ENCODE measurements at places on chromosomes 12 and 14. TPM values are rescaled to one million over a fixed set of nuclear protein-coding genes. Genes with fewer than 3 reads are reported as not detected.

Gene LRRIQ1
- under 0.01 TPM for total RNA-seq

Gene SLC22A17
- 0.90 TPM for total RNA-seq

Gene POTEM
- total RNA-seq: not detected

Gene GLIPR1L1
- not detected for total RNA-seq

Gene SLC41A2
- 1.5 TPM for total RNA-seq

Gene RTN1
- total RNA-seq: not detected

Gene TMEM121
- 0.51 TPM for total RNA-seq

Gene THAP2
- total RNA-seq: 2.6 TPM

Gene PTPN21
- total RNA-seq: 7.6 TPM

Gene ZDHHC22
- total RNA-seq: not detected

Gene ARMH4
- under 0.01 TPM for total RNA-seq

Gene GNG2
- total RNA-seq: not detected

Gene RCOR1
- 38.3 TPM for total RNA-seq

Gene CACNA1C
- total RNA-seq: not detected

Gene OR4N5
- not detected for total RNA-seq

Gene MANSC4
- total RNA-seq: not detected

Gene ANG
- total RNA-seq: 2.9 TPM

Gene CHGA
- total RNA-seq: not detected

Gene EFCAB11
- total RNA-seq: 1.1 TPM

Gene METTL3
- 53.2 TPM for total RNA-seq

Gene TSPAN19
- total RNA-seq: not detected

Gene EEA1
- 8.4 TPM for total RNA-seq

Gene PDZRN4
- not detected for total RNA-seq

Gene BDKRB2
- 6.5 TPM for total RNA-seq

Gene DTX1
- not detected for total RNA-seq

Gene HVCN1
- 0.53 TPM for total RNA-seq

Gene KRT3
- total RNA-seq: 0.13 TPM

Gene DAO
- total RNA-seq: not detected

Gene MSI1
- total RNA-seq: not detected

Gene ALX1
- total RNA-seq: 0.26 TPM

Gene FAM90A1
- not detected for total RNA-seq

Gene PLD4
- total RNA-seq: not detected

Gene GLT8D2
- 1.3 TPM for total RNA-seq

Gene TSHR
- total RNA-seq: not detected

Gene MAP3K9
- total RNA-seq: 13.8 TPM

Gene RILPL1
- 8.6 TPM for total RNA-seq

Gene TMEM119
- total RNA-seq: not detected

Gene NCKAP5L
- total RNA-seq: 3.7 TPM

Gene GLIPR1L2
- 0.26 TPM for total RNA-seq

Gene KCNMB4
- total RNA-seq: 0.26 TPM

Gene MTHFD1
- total RNA-seq: 35.5 TPM

Gene POMT2
- total RNA-seq: 5.8 TPM

Gene SERPINA9
- total RNA-seq: not detected

Gene ZNF26
- total RNA-seq: 13.4 TPM

Gene OTX2
- total RNA-seq: not detected

Gene CCDC175
- not detected for total RNA-seq

Gene SLC6A15
- 22.9 TPM for total RNA-seq

Gene CLEC14A
- not detected for total RNA-seq

Gene FIGNL2
- total RNA-seq: not detected

Gene IAPP
- not detected for total RNA-seq

Measured in bronchial epithelial cell (primary cell).